ENCODE measurements at places on chromosomes 2 and 18.

- DNase-seq = no peak
These were observed 79.0 kb downstream of the CCDC150 start for GRCh38 chr2:196718419-196719109.

DNA sequence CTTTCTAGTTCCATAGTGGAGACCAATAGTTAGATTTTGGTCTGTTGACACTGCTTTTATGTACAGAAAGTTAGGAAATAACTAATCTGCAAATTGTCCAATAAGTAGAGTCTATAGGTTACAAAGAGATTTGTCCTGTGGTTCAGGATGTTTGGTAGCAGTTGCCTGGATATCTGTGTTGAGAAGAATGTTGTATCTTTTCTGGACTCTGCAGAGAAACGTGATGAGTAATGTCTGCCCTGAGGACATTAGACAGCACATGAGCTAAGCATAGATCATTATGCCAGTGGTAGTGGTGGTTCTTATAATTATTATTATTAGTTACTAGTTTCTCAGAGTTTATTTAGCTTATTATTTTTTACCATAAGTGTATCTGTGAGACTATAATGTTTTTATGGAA lies 65.8 kb downstream of the ANKRD62 start:
- no peak for DNase-seq

- DNase-seq = no peak
These were observed 11.8 kb upstream of the FN1 start for GRCh38 chr2:215447673-215448081.

- no peak for DNase-seq
These were observed 126.3 kb downstream of the FAM168B start for GRCh38 chr2:130966775-130967490.

DNA sequence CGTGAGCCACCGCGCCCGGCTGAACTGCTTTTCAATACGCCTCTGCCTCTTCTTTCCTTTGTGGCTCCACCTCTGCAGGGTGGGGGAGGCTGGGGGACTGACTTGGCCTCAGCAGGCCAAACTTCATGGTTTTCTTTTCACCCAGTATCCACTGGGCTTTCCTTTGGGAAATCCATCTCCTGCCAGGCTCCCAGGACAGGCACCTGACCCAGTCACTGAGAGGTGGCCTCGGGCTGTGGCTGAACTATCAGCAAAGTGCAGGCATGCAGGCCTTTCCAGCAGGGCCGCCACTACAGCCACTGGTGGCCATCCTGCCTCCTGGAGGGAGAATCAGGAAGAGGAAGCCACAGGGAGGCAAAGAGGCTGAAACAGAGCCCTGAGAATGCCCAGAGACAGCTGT lies 33.4 kb upstream of the SEMA4C start:
- no peak for DNase-seq

DNA sequence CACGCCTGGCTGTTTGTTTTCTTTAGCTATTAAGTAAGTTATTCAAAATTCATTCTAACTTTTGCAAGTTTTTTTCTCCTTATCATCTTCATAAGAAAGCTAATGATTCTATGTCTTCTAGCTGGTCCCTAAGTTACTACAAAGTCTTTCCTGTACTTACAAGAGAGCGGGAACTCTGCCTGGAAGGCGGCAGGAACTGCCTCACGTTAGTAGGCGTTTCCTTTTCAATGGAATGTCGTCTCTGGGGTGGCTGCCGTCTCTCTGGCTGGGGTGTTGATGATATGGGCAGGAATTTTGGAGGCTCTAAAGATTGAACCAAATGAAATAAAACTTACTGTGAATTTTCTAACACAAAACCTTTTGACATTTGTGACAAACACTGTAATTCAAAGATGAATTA lies 55.5 kb downstream of the PRELID3A start:
- DNase-seq = no peak

GRCh38 chr2:216188559-216188850 lies 79.4 kb downstream of the XRCC5 start:
- no peak for DNase-seq

GRCh38 chr2:176178038-176178756 lies 10.3 kb upstream of the HOXD1 start:
- peak; percentile 64 for DNase-seq

GRCh38 chr2:3233877-3234276 lies 143.7 kb downstream of the EIPR1 start:
- DNase-seq = no peak

GRCh38 chr2:98726735-98727368 lies 4.1 kb downstream of the MGAT4A start:
- no peak for DNase-seq

DNA sequence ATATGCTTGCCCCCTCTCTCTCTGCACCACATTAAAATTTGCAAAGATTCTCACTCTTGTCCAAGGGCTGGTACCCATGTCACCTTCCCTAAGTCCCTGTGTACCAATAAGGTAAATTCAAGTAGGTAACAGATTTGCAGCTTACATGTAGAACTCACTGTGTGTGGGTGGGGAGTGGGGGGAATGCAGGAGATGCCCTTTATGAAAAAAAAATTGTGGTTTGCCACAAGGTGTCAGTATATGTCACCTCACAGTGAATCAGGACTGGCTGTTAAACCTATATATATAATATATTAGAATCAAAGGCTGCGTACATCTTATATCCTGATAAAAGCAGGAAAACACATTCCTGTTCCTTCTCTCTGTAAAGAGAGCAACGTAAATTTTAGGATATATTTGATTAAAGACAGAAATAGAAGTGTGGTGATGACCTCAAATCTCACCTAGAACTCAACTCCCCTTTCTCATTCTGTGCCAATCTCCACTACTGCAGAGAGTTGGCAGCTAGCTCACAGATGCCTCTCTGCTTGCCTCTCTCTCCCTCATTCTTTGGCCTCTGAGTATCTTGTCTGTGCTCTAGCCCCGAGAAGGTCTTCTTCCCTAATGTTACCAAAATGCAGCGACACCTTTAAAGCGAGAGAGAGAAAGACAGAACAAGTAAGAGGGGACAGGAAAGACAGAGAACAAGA lies 536 bp downstream of the XDH start:
- no peak for DNase-seq

- DNase-seq = no peak
These were observed 112.7 kb downstream of the GBX2 start for GRCh38 chr2:236055471-236055870.

DNA sequence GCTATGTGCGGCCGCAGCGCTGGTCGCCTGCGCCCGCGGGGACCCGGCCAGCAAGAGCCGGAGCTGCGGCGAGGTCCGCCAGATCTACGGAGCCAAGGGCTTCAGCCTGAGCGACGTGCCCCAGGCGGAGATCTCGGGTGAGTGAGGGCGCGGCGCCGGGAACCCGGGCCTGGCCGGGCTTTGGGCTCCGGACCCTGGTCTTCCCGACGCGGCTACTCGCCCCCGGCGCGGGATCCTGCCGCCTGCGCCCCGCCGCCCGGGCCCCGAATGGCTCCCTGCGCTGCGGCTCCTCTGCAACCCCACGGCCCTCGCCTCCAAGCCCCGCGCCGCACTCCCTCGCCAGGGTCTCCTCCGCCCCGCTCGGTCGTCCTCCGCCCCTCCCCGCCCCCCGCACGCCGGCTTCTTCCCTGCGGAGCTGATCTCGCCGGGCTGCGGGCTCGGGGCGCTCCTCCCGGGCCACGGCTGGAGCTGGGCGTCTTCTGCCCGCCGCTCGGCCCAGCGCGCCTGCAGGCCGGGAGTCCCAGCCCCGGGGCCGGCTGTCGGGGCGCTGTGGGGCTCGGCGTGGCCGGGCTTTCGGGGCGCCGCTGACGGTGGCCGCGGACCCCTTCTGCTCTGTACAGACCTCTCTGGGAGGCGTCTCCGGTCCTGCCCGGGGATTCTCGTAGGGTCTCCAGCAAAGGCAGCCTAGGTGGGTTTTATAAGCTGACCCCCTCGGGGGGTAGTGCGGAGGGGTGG lies 652 bp downstream of the GPC1 start:
- peak; percentile 72 for DNase-seq

DNA sequence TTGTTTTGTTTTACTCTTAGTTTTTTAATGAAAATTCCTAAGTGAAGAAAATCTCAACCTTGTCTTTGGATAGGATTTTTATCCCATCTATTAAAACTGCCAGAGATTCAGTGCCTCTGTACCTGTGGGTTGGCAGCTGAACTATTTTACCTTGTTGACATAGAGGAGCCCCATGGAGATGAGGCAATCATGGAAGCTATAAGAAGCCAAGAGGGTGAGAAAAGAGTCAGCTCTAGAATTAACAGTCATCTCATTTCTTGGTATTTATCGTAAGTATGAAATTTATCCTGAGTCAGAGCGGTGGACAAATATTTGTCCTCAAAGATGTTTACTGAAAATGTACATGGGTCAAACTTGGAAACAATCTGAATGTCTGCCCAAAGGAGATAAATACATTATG lies 35.8 kb upstream of the PGAP1 start:
- DNase-seq = no peak

GRCh38 chr18:35513181-35513936 lies 15.6 kb upstream of the INO80C start:
- no peak for DNase-seq

Data from D341Med (cell line).